ENCODE measurements at places on chromosomes 1 and 21.

DNA sequence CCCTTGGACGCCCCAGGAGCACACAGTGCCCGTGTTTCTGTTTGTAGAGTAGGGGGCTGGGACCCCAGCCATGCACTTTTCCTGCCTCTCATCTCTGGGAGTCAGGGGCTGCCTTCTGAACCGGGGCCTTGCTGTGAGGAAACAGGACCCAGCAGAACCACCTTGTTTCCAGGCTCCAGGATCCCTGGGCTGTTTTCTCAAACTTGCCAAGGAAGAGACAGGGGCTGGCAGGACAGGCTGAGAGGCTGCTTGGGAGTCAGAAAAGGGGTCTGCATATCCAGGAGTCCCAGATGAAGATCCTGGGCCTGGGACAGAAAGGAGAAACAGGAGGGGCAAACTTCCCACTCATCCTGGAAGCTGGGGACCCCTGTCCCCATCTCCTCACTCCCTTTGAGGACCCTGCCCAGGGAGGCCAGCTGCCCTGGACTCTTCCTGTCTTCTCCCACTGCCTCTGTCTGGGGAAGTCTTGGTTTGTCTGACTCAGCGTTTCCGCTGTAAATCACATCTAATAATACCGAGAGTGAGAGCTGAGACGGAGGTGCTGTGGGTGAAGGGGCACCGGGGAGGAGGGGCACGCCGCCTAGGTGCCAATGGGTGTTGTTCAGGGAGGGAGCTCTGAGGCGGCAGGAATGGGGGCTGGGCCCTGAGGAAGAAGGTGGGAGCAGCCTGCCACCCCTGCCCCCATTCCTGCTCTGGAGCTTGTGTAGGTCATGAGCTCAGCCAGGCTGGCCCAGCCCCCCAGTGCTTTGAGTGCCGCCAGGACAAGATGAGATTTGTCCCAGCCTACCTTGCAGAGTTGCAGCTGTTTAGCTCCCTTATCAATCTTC lies 16.7 kb downstream of the POU3F1 start:
- no peak for DNase-seq

DNA sequence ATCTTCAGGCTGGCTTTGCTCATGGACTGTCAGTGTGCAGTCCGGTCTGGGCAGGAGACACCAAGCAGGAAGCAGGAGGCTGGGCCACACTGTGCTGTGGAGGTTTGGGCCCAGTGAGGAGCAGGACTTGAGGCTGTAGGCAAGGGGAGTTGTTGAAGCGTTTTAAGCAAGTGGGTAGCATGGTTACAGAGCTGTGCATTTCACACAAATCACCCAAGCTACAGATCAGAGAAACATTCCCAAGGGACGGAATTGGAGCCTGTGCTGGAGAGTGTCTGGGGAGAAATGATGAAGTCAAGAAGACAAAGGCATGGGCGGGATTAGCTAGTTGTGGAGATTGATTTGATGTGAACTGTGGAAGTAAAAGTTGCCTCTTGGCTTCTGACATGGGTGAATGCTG lies 60.9 kb downstream of the KIF21B start:
- DNase-seq = no peak

DNA sequence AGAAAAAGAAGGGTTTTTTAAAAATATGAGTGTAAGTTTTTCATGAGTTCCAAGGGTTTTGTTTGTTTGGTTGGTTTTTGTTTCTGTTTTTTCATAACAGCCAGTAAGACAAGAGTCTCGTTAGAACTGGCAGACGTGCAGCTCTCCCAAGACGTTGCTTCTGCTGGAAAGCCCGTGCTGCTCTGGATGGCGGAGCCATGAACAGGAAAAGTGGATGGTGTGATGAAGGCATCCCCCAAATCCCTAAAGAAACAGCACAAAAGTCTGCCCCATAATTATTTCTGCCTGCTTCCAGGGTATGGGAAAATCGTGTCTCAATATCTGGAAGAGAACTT lies 157.9 kb upstream of the BACE2 start:
- no peak for DNase-seq

DNA sequence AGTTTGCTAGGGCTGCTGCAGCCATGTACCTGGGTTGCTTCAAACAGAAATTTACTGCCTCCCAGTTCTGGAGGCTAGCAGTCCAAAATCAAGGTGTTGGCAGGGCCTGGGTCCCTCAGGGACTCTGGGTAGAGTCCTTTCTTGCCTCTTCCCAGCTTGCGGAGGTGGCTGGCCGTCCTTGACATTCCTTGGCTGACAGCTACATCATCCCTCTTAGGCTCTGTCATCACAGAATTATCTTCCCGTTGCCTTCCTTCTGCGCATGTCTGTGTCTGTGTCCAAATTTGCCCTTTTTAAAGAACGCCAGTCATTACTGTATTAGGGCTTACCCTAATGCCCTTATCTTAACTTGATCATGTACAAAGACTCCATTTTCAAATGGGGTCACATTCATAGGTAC lies 37.6 kb upstream of the PGBD5 start:
- no peak for DNase-seq

DNA sequence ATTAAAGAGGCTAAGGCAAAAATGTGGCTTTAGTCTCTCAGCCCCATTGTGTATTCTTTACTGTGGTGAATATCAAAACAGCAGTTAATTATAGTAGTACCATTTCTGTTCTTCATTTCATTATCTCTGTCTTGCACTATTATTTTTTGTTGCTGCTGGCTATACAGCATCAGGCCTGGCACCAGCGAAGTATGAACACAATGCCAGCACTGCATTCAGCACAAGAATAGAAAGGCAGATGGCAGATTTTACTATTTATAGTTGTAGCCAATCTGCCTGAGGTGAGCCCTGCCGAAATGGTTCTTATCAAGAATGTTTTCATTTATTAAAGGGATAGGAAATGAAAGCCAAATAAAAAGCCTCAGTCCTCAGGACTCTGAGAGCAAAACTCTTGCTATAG lies 72.1 kb downstream of the GPR52 start:
- no peak for DNase-seq

DNA sequence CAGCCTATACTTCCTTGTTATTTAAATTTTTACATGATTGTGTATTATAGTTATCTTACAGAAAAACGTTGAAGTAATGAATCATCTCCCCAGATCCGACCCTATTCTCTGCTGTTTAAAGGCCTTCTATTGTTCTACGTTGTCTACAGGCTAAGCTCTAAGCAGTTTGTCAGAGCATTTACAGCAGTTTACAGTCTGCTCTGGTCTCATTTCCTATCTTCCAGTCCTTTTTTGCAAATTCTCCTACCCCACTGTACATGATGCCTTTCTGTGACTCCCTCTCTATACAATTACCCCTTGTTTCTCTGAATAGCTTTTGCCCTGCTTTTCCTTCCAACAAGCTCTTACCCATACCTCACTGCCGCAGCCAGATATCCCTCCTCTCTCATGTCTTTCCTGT lies 319.2 kb upstream of the FMN2 start:
- DNase-seq = no peak

GRCh38 chr1:152960452-152961044 lies 9.9 kb upstream of the SPRR4 start:
- no peak for DNase-seq

- no peak for DNase-seq
Measured at GRCh38 chr1:244820131-244820530, 15.3 kb upstream of the COX20 start.

GRCh38 chr1:59013276-59013927 lies 229.6 kb upstream of the JUN start:
- no peak for DNase-seq

DNA sequence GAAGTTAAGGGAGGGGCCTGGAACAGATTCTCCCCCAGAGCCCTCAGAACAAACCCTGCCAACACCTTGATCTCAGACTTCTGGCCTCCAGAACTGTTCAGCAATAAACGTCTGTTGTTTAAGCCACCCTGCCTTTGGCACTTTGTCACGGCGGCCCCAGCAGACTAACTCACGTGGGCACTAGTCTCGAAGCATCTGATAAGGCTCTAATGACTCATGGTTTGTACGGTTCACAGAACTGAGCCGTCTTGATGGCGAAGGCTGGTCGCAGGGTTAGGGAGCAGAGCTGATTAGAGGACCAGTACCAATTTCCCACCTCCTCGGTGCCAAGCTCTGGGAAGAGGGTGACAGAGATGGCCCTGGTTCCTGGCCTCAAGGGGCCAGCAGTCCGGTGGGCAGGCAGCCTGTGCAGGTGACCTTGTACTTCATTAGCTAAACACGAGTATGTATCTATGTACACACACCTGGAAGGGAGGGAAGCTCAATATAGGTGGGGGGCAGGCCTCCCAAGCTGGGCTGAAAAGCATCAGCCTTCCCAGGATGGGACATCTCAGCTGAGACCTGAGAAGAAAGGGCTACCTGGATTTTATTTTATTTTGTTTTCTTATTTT lies 112.8 kb downstream of the MRPS6 start:
- DNase-seq = no peak

DNA sequence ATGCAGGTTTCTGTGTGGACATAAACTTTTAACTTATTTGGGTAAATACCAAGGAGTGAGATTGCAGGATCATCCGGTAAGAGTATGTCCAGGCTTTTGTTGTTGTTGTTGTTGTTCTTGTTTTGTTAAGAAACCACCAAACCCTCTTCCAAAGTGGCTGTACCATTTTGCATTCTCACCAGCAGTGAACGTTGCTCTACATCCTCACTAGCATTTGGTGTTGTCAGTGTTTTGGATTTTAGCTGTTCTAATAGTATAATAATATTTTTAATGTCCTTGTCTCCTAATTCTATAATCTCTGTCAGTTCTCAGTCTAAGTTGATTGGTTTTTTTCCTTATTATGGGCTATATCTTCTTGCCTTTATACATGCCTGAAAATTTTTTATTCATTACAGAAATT lies 37.8 kb downstream of the TENT5C start:
- no peak for DNase-seq

DNA sequence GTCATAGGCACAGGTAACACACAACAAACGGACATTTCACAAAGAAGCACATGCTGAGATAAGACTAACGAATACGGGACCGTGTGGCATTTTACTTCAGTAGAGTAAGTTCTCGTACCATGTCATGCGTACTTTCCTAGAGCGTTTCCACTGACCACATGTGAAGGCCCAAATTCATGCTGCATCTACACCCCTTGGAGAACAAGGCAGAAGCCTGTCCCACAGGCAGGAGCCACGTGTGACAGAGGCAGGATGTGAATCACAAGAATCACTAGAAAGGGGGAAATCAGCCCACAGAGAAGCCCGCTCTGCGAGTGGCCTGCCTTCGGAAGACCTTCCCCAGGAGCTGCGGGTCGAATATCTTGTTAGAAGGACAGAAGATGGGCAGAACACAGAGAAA lies 41.8 kb downstream of the URB1 start:
- no peak for DNase-seq

DNA sequence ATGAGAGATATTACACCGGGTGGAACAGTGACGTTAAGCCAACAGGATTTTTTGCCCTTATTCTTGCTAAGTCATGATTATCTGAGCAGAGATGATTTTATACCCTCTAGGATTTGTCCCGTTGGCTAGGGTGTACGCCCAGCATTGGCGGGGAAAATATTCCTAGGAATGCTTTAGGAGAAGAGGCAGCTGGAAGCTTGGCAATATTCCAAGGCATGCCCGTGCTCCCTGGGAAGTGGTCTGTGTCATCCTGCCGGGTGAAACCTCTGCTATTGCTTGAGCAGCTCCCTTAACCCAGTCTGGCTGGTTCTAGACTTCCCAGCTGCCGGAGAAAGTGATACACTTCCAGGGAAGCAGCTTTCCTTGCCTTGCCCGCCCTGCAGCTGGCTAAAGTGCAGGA lies 16.2 kb downstream of the CHRNB2 start:
- DNase-seq = no peak

DNA sequence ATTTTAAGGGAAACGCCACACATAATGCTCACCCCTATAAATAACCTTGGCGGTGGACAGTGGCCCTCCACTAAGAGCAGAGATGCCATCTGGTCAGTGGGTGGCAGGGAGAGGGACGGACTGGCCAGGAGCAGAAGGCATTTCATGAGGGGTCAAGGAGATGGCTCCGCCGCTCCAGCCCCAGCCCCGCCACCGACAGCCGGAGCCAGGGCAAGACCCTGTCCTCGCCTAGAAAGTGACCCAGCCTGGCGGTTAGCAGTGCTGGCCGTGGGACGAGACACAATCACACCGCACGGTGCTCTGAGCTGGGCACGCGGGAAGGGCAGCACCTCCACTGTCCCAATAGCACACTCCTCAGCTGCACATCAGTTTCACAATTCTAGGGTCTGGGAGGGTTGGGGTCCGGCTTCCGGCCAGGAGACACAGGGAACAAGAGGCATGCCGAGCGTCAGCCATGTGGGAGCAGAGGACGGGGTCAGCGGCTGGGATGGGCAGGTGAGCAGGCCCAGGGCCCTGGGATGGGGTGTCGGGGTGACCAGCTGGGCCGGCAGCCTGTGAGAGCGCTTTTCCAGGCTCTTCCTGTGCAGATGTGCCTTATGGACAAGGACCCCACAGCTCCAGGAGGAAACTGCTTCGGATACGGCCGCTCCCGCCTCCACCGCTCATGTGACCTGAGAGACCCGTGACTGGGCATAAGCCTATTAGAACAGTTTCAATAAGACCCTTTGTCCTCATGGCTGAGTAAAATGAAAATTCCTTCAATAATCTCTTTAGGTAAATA lies 5.7 kb downstream of the SLC19A1 start:
- DNase-seq = no peak

GRCh38 chr1:82052563-82052962 lies 251.8 kb downstream of the ADGRL2 start:
- DNase-seq = no peak

GRCh38 chr1:48207131-48207530 lies 15.4 kb upstream of the SLC5A9 start:
- DNase-seq = no peak

- no peak for DNase-seq
Measured at GRCh38 chr1:62384276-62385005, 52.4 kb upstream of the USP1 start.

DNA sequence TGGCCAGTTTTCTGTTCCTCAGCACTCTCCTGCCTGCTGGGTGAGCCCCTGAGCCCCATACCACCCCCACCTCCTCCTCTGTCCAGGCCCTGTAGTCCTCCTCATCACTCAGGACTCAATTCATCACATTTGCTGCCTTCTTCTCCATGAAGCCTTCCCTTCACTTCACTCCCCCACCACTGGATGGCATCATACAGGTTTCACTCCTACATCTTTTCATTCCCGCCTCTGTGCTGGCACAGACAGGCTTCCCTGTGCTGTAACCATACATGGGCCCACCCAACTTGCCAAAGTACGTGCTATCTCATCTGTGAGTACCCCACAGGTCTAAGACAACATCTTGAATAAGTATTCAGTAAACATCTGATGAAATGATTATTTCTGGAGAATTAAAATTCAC lies 56.9 kb downstream of the SLC45A1 start:
- DNase-seq = no peak

DNA sequence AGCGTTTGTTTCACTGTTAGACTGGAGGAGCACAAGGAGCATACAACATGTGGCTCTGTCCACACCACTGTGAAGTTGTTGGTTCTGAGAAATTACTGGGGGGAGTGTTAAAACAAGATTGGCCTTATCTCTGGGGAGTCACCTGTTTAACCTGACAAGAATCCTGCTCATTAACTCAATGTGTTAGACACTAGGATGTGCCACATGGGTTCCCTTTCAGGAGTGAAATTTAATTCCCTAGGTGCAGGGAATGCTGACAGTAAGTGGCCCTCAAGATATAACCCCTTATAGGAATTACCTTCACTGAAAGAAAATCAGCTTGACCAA lies 45.8 kb upstream of the WNT2B start:
- DNase-seq = no peak

GRCh38 chr1:12112711-12113161 lies 49.6 kb downstream of the TNFRSF8 start:
- no peak for DNase-seq

- DNase-seq = no peak
Measured at GRCh38 chr1:219514728-219515127, 98.2 kb downstream of the ZC3H11B start.
